Stimulated activated CD8-positive, alpha-beta memory T cell treated with anti-CD3 and anti-CD28 coated beads, Interleukin-2, amount 100 ng/mL, for 48 hours (primary cell): ENCODE measurements at places on chromosomes 13 and 19.

- peak; percentile 60 for DNase-seq
These were observed 11.8 kb upstream of the CCNA1 start for GRCh38 chr13:36420437-36420891.

GRCh38 chr19:28285078-28285477 is 927.9 kb downstream of the UQCRFS1 start:
- DNase-seq, result no peak

DNA sequence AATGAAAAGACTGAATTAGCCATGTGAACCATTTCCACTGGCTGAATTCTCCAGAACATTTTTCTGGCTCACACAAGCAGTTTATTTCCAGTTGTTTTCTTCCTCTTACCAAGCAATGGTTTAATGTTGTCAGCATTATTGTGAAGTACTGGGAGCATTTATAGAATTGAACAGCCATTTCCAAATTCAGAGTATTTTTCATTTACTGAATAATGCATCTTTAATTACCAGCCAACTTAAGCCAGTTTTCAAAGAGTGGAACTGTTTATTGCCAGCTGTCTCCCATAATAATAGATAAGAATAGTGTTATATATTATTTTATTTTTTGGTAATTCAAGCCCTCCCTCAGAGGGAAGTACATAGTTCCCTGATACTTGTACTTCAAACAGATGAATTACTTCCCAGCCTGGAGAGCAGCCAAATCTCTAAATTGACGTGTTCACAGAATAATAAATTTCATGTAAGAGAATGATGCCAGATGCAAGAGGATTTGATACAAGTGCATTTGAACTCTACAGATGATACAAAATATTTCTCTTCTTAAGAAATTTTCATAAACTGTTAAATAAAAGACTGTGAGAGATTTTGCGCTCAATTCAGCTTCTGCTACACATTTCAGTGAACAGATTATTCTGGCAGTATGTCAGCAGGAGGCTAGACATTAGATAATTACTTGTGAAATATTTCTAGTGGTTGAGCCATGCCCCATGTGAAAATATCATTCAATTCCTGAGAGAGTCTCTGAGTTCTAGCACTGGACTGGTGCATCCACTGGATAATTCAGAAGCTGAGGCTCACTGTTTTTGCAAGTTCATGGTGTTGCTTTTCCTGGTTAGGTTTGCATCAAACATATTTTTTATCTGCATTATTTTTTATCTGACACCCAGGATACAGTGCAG is 315.9 kb downstream of the SLC7A1 start:
- no peak for DNase-seq

GRCh38 chr13:77377016-77377415 is 50.1 kb upstream of the MYCBP2 start:
- no peak for DNase-seq

DNA sequence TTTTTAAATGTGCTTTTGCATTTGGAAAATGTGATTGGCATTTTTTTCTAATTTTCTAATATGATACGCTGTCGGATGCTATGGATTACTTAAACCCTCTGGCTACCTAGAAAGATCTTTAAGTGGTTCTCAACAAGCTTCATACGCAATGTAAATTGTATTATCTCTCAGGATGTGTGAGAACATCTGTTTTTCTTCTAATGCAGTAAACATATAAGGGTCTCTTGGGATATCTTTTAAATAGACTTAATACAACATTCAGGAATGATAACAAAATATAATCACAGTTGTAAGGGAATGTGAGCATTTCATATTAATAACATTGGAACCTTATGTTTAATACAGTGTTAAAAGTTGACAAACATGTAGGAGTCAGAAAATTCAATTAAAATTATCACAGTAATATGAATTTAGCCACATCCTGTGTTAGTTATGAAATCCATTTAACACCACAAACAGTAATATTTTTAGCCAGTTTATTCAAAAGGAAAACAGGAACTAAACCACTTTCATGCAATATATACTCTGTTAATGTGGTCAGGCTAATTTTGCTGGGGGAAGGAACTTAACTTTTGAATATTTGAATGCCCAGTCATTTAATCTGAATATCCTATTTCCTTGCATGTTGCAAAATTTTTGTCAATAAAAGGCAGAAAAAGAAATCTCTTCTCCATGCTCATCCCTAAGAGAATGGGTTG is 15.0 kb upstream of the ALOX5AP start:
- no peak for DNase-seq

DNA sequence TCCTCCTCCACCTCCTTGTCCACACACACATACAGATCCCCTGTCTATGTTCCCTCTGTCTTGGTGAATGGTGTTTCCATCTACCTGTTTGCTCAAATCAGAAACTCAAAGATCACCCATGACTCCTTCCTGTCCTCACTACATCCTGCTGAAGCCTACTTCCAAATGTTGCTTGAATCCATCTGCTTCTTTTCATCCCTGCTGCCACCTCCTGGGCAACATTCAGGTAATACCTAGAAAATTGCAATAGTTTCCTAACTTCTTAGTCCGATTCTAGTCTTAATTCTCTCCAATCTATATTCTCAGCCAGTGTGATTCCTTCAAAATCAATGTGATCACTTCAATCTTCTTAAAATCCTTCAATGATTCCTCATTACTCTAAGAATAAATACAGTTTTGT is 155.5 kb upstream of the STARD13 start:
- no peak for DNase-seq

DNA sequence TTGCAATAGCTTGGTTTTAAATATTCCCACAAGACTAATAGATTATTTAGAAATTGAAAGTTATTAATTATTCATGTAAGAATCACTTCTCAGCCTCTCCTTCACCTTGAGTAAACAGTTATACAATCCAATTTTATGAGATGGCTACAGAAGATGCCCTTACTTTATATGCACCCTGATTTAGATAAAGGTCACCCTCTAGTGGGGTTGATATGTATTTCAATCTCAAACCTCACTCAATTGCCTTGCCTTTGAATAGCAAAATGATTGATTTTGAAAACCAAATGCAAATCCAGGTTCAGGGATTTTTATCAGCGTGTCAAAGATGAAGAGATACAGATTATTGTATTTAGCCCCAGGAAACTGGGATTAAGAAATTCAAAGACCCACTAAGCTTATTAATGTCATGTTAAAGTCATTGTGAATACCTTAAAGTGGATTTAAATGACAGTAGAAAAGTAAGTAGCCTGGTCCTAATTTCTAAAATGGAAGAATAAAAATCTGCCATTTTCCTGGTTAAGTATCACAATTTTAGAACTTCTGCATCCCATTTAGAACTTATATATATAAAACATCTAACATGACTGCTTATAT is 305.1 kb downstream of the ITGBL1 start:
- no peak for DNase-seq

DNA sequence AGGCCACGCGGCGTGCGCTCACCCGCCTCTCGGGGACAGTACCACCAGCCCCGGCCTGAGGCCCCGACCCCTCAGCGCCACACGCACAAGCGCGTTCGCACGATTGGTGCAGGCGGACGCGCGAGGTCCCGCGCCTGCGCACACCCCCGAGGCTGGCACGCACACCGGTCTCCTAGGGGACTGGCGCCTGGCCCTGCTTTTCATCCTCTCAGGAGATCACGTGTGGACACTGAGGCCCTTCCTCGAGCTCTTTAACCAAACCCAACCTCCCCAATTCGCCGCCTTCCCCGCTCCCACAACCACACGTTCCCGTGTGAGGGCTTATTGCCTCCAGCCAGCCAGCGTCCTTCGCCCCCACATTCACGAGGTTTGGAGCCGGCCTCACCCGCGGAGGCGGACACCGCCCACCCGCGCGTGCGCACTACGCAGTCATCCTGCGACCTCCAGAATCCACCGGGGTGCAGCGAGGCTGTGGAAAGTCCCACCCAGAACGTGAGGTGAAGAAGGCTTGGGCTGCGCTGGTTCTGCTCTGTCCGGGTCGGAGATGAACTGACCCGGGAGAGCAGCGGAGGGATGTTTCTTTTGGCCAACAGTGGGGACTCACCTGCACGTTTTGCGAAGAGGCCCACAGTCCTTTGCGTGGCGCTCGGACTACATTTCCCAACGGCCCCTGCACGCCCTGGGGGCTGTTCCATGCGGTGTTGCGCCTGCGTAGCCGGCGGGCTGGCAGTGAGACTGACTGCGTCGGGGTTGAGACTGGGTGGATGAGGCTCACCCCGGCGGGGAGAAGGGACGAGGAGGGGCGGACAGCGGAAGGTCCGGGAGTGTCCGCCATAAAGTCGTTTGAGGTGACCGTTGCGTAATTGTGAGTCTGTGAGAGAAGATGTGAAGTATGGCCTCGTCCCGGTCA is 539 bp upstream of the ZNF667 start:
- peak; percentile 50 for DNase-seq

DNA sequence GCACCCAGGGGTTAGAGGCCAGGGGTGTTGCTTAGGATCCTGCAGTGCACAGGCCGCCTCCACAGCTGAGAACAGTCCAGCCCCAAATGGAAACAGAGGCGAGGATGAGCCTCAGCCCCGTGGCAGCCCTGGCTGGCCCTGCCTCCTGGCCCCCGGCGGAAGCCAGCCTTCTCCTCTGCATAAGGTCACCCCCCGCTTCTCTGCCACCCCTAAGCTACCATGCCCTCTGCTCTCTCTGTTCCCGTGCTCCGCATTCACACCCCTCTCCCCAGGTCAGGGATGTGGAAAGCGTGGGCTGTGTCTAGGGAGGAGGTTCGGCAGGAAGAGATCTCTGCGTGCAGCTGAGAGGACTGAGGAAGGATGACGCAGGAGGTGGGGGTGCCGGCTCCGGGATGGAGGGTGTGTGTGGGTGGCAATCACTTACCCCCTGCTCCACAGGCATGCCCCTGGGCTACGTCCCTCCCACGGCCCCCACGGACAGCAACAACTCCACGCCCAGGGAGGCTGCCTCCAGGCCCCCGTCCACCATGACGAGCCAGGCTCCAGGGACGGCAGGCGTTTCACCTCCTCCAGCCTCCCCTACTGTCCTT is 6.0 kb downstream of the SSC5D start:
- DNase-seq, result no peak

- DNase-seq, result no peak
These were observed 3.3 kb downstream of the GPI start for GRCh38 chr19:34368338-34368737.

- DNase-seq, result peak; percentile 45
These were observed 426 bp downstream of the MYO9B start for GRCh38 chr19:17075864-17076542.

DNA sequence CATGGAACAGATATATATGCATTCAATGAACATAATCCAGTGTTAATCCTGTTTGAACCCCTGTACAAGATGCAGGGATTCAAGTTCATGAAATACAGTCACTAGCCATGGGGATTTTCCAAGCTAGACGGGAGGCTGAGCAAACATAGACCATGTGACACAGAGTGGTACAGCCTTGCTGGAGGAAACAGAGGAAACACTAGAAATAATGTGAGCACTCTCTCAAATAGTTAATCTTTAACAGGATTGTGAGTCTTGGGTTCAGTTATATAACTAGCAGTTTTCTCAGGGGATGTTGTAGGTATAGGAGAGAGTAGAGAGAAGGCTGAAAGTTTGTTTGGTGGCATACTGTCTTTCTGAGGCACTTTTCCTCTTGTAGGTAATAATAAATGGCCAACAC is 13.9 kb upstream of the LGALS16 start:
- no peak for DNase-seq

GRCh38 chr19:6204212-6204611 is 68.7 kb downstream of the ACSBG2 start:
- DNase-seq, result no peak

GRCh38 chr13:44549476-44549875 is 26.7 kb downstream of the TSC22D1 start:
- no peak for DNase-seq

DNA sequence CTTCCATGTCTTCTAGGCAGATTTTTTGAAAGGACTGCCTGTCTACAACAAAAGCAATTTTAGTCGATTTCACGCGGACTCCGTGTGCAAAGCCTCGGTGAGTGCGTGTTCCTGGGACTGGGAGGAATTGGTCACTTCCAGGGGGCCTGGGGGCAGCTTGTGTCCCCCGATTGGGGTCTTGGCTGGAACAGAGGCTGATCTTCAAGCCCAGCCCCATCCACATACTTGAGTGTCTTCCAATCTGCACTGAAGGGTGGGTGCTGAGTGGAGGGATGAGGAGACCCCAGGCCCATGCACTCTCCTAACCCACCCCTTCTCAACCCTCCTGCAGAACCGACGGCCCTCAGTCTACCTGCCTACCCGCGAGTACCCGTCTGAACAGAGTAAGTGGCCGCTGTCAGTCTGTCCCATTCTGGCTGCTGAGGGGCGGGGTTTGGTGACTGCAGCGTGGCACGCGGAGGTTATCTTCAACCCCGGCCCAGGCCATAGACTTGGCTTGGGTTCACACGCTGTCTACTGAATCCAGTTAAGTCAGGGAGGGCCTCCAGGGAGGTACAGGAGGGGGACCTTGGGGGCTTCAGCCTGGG is 4.7 kb downstream of the DDA1 start:
- no peak for DNase-seq

GRCh38 chr19:44712864-44713515 is 14.0 kb downstream of the CEACAM16 start:
- no peak for DNase-seq

- no peak for DNase-seq
These were observed 101.4 kb downstream of the RNF17 start for GRCh38 chr13:24865163-24865953.

GRCh38 chr13:100594731-100595130 is 6.1 kb upstream of the GGACT start:
- no peak for DNase-seq

DNA sequence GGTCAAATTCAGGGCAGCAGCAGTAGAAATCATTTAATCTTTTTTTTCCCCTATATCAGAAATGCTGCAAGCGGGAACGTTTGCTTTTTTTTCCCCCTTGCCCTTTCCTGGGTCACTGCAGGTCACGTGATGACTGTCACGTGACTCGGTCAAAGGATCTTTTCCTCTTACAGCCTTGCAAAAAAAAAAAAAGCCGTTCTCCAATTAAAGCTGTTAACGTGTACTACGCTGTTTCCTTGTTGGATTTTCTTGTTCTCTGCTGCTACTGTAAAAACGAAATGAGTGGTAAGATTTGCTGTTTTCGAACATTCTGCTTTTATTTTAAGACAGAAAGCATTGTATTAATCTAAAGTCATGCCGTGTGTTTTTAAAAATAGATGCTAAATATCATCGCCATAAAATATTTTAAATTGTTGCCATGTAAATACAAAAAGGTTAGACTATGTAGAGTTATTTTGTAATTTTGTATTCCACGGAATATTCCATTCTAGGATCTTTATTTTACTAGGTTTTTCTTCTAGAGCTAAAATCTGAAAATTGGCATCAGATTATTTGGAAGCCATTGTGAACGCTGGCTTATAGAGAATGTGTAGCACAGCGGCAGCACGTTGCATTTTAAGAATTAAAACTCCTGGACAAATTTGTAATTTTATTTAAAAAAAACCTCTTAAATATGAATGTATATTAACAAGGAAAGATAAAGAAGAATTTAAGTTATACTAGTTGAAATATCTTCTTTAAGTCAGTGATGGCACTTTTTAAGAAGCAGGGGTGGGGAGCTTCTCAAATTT is 109.8 kb upstream of the MLNR start:
- peak; percentile 58 for DNase-seq

- DNase-seq, result no peak
These were observed 51.3 kb downstream of the ESD start for GRCh38 chr13:46745706-46746105.
